ENCODE measurements at places on chromosomes 1 and 21. TPM values are rescaled to one million over a fixed set of nuclear protein-coding genes. Genes with fewer than 3 reads are reported as not detected.

Gene GPR89A
- total RNA-seq, result 38.4 TPM

Gene UMODL1
- not detected for total RNA-seq

Gene GJA9
- not detected for total RNA-seq

DNA sequence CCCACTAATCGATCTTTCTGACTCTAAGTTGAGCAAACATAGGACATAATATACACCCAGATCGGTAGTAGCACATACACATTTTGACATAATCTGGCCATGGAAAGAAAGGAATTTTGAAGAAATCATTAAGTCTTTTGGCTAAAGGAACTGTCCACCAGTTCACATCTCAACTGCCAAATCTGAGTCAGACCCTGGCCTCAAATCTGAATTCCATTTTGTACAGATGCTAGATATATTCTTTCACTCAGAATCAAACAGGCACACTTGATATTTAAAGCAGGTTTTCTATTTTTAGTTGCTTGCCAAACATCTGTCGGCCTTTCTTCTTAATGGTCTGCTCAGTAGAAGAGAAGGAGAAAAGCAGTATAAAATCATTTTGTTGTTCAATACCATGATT is 281.8 kb downstream of the BARHL2 start:
- DNase-seq, result no peak

- no peak for DNase-seq
These were observed 123.5 kb downstream of the CRB1 start for GRCh38 chr1:197391303-197392226.

- no peak for DNase-seq
These were observed 52.6 kb upstream of the GADD45A start for GRCh38 chr1:67632356-67632755.

DNA sequence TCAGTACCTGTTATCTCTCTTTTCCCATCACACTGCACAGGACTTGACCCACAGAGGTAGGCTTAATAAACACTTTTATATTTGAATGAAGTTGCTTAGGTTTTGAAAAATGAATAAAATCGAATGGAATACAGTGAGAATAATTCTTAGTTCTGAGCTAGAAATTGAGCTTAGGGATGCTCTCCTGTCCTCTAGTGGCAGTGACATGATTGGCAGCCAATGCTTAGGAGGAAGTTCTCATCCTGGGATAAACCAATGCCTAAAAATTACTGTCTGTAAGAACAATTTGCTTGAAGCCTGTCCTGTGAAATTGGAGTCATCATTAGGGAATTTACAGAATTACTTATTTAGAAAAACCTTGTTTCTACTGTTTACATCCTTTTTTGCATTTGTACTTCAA is 21.3 kb upstream of the CYP4X1 start:
- no peak for DNase-seq

DNA sequence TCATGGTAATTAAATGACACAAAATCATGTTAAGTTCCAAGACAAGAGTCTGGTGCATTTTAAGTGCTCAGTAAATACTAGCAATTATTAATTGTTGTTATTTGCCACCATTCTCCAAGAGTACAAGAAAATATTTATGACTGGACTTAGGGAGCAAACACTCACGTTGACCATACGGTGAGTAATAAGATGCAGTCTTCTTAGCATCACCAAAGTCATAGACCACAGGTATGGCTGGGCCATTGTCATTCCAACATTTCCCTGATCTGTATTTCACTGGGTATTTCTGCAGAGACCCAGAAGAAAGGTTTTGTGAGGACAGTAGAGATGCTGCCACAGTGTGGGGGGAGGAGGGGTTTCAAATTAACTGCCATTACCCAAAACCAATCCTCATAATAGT is 4.7 kb downstream of the ITLN2 start:
- DNase-seq, result no peak

DNA sequence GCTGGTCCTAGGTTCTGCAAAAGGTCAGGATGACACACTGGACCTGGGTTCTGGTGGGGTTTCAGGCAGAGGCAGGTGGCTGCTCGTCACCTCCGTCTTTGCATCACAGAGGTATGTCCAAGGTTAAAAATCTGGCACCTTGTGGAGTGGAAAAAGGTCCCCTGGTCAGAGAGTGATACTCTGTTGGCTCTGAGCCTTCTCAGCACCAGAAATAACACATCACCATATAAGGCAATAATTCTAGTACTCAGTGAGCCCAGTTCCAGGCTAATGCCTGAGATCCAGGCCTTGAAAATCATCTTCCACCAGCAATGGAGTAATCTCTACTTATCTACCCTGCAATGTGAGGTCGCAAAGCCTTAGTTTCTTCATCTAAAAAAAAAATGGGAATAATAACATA is 127.3 kb upstream of the C8B start:
- no peak for DNase-seq
